Activated naive CD4-positive, alpha-beta T cell treated with anti-CD3 and anti-CD28 coated beads, Interleukin-2, amount 10 ng/mL, durations not matched to agents 5 hours and 36 hours (primary cell): ENCODE measurements at places on chromosomes 1 and 21. TPM values are rescaled to one million over a fixed set of nuclear protein-coding genes. Genes with fewer than 3 reads are reported as not detected.

The FBXO2 gene
- total RNA-seq = 1.4 TPM

The CTSE gene
- total RNA-seq = not detected

The TAS1R1 gene
- total RNA-seq = not detected

The TNFAIP8L2 gene
- total RNA-seq = 42.4 TPM

The OR2M4 gene
- total RNA-seq = not detected

The ZSCAN20 gene
- 1.7 TPM for total RNA-seq

The OR10R2 gene
- total RNA-seq = not detected

The ZC3H12A gene
- 19.0 TPM for total RNA-seq

The COPA gene
- 131 TPM for total RNA-seq

The TRIM67 gene
- not detected for total RNA-seq

The PBX1 gene
- total RNA-seq = 0.05 TPM

The OXCT2 gene
- total RNA-seq = 0.17 TPM

The GOLPH3L gene
- total RNA-seq = 23.9 TPM

The UBE2U gene
- not detected for total RNA-seq

The LCE1B gene
- not detected for total RNA-seq

The DCST1 gene
- not detected for total RNA-seq

The PLA2G2C gene
- total RNA-seq = 0.58 TPM

The TMEM81 gene
- total RNA-seq = 2.6 TPM

The FOXD2 gene
- 0.20 TPM for total RNA-seq

The ANKRD45 gene
- not detected for total RNA-seq

The SYT2 gene
- total RNA-seq = not detected

The S100A9 gene
- total RNA-seq = not detected
